ENCODE measurements at places on chromosomes 3 and 15. TPM values are rescaled to one million over a fixed set of nuclear protein-coding genes. Genes with fewer than 3 reads are reported as not detected.
A peak's percentile ranks its signal among the peaks of the same experiment; 100 is the strongest.

ZCWPW2 gene
- 0.28 TPM for total RNA-seq

GRCh38 chr15:61411902-61412510 lies 182.9 kb upstream of the RORA start:
- no peak overlapping the region for H3K4me3 ChIP-seq
- no peak for DNase-seq
- H3K36me3 ChIP-seq: no peaks in the 10 kb centered on the region
- H3K27ac ChIP-seq: no peak overlapping the region
- no peaks in the 10 kb centered on the region for H3K4me1 ChIP-seq
- peaks cover 10% of the 10 kb centered on the region for H3K27me3 ChIP-seq

TMEM212 gene
- total RNA-seq: not detected

- no peaks in the 10 kb centered on the region for H3K27me3 ChIP-seq
- no peaks in the 10 kb centered on the region for H3K4me1 ChIP-seq
- no peaks in the 10 kb centered on the region for H3K36me3 ChIP-seq
- no peak overlapping the region for H3K27ac ChIP-seq
- DNase-seq: no peak
Observed at GRCh38 chr15:49731187-49732099, 110.6 kb downstream of the DTWD1 start.

DNA sequence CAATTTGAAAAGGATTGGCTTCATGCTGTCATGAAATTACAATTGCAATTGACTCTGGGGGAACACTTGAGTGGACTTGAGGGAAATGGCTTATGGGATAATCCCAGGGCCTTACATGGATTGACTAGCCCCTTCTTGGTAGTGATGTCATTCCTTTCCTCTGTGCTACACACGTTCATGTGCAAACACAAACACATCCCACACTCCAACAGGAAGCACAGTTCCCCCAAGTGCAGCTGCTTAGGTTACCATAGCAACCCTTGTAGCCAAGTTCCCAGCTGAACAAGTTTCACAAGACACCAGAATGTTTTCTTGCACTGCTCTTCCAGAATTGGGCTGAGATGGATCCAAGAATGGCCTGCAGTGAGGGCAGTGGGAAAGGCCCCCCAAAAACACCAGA lies 217.0 kb downstream of the ZNF621 start:
- no peaks in the 10 kb centered on the region for H3K27me3 ChIP-seq
- no peak for DNase-seq
- H3K36me3 ChIP-seq: no peaks in the 10 kb centered on the region
- H3K27ac ChIP-seq: no peak overlapping the region
- H3K4me3 ChIP-seq: no peak overlapping the region

CLEC3B gene
- total RNA-seq: 0.34 TPM

GRCh38 chr3:104396974-104397669 lies 969.6 kb upstream of the ALCAM start:
- H3K27me3 ChIP-seq: no peaks in the 10 kb centered on the region
- no peak overlapping the region for H3K27ac ChIP-seq
- DNase-seq: no peak
- no peak overlapping the region for H3K4me3 ChIP-seq
- no peaks in the 10 kb centered on the region for H3K4me1 ChIP-seq

- H3K4me1 ChIP-seq: peaks cover 41% of the 10 kb centered on the region
- no peak overlapping the region for H3K4me3 ChIP-seq
- no peak for DNase-seq
- H3K27me3 ChIP-seq: no peaks in the 10 kb centered on the region
- H3K36me3 ChIP-seq: peaks cover 67% of the 10 kb centered on the region
- no peak overlapping the region for H3K27ac ChIP-seq
Observed at GRCh38 chr3:170162630-170163029, 18.9 kb downstream of the PHC3 start.

- no peak for DNase-seq
- no peak overlapping the region for H3K27ac ChIP-seq
- no peaks in the 10 kb centered on the region for H3K27me3 ChIP-seq
- H3K36me3 ChIP-seq: no peaks in the 10 kb centered on the region
- no peak overlapping the region for H3K4me3 ChIP-seq
- no peaks in the 10 kb centered on the region for H3K4me1 ChIP-seq
Observed at GRCh38 chr15:39552556-39552955, 28.3 kb upstream of the THBS1 start.

DNA sequence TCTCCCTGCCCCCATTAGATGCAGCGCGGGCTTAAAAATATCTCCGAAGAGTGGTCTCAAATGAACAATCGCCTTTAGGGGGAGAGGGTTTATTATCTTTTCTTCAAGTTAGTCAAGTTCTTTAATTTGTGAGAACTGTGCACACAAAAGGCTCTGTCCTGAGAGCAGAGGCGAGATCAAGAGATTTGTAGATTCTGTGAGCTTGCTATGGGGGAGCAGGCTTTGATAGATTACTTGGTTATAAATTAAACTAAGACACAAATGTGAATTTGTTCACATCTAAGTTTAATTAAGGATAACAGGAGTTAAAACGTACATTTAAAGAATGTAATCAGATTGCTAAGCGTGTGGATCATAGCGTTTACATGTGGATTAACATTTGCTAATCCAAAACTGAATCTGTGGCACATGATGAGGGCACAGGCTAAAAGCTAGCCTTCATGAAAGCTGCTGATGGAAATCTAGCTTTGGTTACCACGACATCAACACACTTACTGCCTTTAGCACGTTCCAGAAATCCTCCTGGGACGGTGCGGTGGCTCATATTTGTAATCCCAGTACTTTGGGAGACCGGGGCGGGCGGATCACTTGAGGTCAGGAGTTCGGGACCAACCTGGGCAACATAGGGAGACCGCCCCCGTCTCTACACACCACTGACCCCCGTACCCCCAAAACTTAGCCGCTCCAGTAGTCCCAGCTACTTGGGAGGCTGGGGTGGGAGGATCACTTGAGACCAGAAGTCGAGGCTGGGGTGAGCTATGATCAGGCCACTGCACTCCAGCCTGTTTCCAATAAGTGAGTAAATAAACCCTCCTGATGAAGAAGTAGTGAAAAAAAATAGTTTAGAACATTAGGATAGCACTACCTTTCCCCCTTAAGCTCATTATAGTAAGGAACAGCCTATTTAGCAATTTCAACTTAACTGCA lies 1.0 kb upstream of the PRTG start:
- peaks cover 35% of the 10 kb centered on the region for H3K27me3 ChIP-seq
- peaks cover 16% of the 10 kb centered on the region for H3K4me1 ChIP-seq
- no peak overlapping the region for H3K27ac ChIP-seq
- no peak for DNase-seq
- no peak overlapping the region for H3K4me3 ChIP-seq

TRMT10C gene
- 49.4 TPM for total RNA-seq

GRCh38 chr3:181265750-181266333 lies 276.3 kb upstream of the DNAJC19 start:
- H3K4me3 ChIP-seq: peak overlapping the region; percentile 19
- H3K27me3 ChIP-seq: no peaks in the 10 kb centered on the region
- H3K36me3 ChIP-seq: no peaks in the 10 kb centered on the region
- H3K4me1 ChIP-seq: no peaks in the 10 kb centered on the region
- H3K27ac ChIP-seq: no peak overlapping the region

- H3K36me3 ChIP-seq: no peaks in the 10 kb centered on the region
- peak overlapping the region; percentile 27 for H3K27ac ChIP-seq
- no peak overlapping the region for H3K4me3 ChIP-seq
- H3K4me1 ChIP-seq: peaks cover 26% of the 10 kb centered on the region
- no peaks in the 10 kb centered on the region for H3K27me3 ChIP-seq
- DNase-seq: peak; percentile 19
Observed at GRCh38 chr3:46098319-46098761, 71.1 kb upstream of the XCR1 start.

GRCh38 chr3:155363690-155364070 lies 70.2 kb upstream of the STRIT1 start:
- no peak overlapping the region for H3K4me3 ChIP-seq
- no peaks in the 10 kb centered on the region for H3K27me3 ChIP-seq
- H3K4me1 ChIP-seq: no peaks in the 10 kb centered on the region
- DNase-seq: no peak
- H3K36me3 ChIP-seq: no peaks in the 10 kb centered on the region

- H3K27ac ChIP-seq: peak overlapping the region; percentile 2
- no peak for DNase-seq
- H3K27me3 ChIP-seq: no peaks in the 10 kb centered on the region
- peaks cover 24% of the 10 kb centered on the region for H3K4me1 ChIP-seq
- no peak overlapping the region for H3K4me3 ChIP-seq
Observed at GRCh38 chr3:114333180-114333922, 39.5 kb downstream of the TIGIT start.

- H3K4me3 ChIP-seq: no peak overlapping the region
- no peaks in the 10 kb centered on the region for H3K27me3 ChIP-seq
- DNase-seq: no peak
Observed at GRCh38 chr3:25460751-25461150, 32.7 kb downstream of the RARB start.

- no peak overlapping the region for H3K27ac ChIP-seq
- no peak overlapping the region for H3K4me3 ChIP-seq
- no peaks in the 10 kb centered on the region for H3K4me1 ChIP-seq
- no peaks in the 10 kb centered on the region for H3K36me3 ChIP-seq
Observed at GRCh38 chr3:172680684-172681083, 30.2 kb downstream of the NCEH1 start.

- H3K27me3 ChIP-seq: peaks cover 5% of the 10 kb centered on the region
- peaks cover 2% of the 10 kb centered on the region for H3K36me3 ChIP-seq
- peak overlapping the region; percentile 98 for H3K4me3 ChIP-seq
- no peak for DNase-seq
Observed at GRCh38 chr3:53161450-53161819, 426 bp downstream of the PRKCD start.

DNA sequence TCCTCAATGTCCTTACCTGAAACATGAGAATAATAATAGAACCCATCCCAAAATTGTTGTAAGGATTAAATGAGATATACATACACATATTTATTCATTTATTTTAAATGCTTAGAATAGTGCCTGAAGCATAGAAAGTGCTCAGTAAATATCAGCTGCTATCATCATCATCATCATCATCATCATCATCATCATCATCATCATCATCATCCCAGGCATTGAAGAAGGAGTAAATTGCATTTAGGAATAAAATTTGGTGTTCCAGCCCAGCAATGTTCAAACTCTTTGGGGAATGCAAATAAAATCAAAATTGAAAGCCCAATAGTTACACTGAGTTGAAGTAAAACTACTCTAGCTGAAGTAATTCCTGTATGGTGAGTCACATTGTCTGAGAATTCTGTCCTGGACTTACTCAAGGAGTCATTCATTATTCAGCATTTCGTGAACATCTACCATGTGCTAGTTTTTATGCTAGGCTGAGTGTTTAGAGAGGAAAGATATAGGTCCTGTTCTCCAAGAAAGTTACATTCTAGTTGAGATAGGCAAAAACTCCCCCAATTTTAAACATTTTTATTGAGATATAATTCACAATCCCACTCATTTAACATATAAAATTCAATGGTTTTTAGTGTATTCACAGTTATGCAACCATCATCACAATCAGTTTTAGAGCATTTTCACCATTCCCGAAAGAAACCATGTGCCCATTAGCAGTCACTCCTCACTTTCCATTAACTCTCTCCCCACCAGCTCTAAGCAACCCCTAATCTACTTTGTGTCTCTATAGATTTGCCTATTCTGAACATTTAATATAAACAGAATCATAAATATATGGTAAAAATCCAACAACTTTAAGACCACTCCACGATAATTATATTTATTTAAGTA lies 107.2 kb downstream of the FRMD5 start:
- no peaks in the 10 kb centered on the region for H3K4me1 ChIP-seq
- H3K4me3 ChIP-seq: no peak overlapping the region
- no peak overlapping the region for H3K27ac ChIP-seq
- H3K36me3 ChIP-seq: no peaks in the 10 kb centered on the region

GREM1 gene
- total RNA-seq: not detected

DNA sequence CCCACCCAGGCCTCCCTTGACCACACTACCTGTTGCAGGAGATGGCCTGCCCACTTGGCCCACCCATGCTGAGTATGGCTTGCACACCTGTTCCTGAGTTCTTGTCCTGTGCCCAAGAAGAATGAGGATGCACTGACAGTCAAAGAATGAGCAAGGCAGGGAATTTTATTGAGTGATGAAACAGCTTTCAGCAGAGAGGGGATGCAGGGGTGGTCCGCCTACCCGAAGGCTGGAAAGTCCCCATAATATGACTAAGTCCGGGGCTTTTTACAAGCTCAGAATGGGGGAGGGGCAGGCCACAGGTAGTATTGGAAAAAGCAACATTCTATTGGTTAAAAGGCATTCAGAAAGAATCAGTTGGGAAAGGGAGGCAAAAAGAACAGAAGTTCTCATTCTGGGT lies 29.9 kb upstream of the RNU6-1 start:
- H3K36me3 ChIP-seq: no peaks in the 10 kb centered on the region
- no peak overlapping the region for H3K27ac ChIP-seq
- no peak for DNase-seq
- H3K4me3 ChIP-seq: no peak overlapping the region

DNA sequence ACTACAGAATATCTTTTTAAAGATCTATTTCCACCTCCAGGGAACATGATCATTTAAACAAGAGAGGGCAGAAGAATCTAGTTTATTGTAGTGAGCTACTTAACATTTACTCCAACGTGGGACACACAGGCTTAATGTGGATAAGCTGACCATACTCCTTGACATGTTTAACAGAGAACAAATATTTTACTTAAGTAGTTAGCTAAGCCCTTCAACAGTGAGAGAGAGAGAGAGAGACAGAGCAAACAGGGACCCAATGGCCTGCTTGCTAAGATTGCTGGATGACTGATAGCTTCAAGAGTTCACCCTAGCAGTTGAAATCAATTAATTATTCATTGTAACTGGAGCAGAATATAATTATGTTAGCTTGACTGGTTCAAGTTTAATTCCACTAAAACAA lies 158.6 kb downstream of the ADAM10 start:
- no peaks in the 10 kb centered on the region for H3K27me3 ChIP-seq
- no peak overlapping the region for H3K27ac ChIP-seq
- H3K4me1 ChIP-seq: no peaks in the 10 kb centered on the region
- no peak overlapping the region for H3K4me3 ChIP-seq
- H3K36me3 ChIP-seq: peaks cover 6% of the 10 kb centered on the region

DNA sequence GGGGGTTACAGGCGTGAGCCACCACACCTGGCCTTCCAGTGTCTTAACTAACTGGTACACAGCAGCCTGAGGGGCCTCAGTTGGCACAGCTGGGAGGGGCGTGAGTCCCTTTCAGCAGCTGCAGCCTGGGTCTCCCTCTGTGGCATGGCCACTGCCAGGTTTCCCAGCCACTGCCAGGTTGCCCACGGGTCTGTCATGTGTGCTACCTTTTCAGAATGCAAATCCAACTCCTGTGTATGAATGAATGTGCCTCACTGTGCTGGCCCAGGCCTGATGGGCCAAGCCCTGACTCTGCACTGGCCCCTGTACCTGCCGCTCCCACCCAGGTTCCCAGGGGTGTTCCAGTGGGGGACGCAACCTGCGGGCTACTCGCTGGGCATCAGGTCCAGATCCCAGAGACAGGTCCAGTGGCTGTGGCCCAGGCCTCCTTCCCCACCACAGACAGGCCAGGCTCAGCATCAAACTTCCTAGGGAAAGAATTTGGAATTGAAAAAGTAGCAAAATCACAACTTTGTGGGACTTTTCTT lies 26.0 kb downstream of the WHAMM start:
- H3K27ac ChIP-seq: no peak overlapping the region
- no peaks in the 10 kb centered on the region for H3K4me1 ChIP-seq
- H3K36me3 ChIP-seq: peaks cover 65% of the 10 kb centered on the region
- no peaks in the 10 kb centered on the region for H3K27me3 ChIP-seq
- DNase-seq: no peak
- no peak overlapping the region for H3K4me3 ChIP-seq
